H7 (cell line): ENCODE measurements at places on chromosomes 1 and 21.
A peak's percentile ranks its signal among the peaks of the same experiment; 100 is the strongest.

- no peak for DNase-seq
Observed at GRCh38 chr1:223861904-223862303, 16.2 kb upstream of the TP53BP2 start.

DNA sequence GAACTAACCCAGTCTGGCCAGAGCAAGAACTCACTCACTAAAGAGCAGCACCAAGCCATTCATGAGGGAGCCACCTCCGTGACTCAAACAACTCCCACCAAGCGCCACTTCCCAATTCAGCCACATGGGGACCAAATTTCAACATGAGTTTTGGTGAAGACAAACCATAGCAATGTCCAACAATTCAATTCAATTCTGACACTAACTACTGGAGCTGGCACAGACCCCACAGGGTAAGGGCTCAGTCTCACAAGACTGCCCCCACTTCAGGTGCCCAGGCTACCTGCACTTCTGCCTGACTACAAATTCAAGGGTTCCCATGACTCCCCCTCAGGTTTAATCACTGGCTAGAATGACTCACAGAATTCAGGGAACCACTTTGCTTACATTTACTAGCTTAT lies 48.8 kb upstream of the RAP1A start:
- DNase-seq: peak; percentile 15

DNA sequence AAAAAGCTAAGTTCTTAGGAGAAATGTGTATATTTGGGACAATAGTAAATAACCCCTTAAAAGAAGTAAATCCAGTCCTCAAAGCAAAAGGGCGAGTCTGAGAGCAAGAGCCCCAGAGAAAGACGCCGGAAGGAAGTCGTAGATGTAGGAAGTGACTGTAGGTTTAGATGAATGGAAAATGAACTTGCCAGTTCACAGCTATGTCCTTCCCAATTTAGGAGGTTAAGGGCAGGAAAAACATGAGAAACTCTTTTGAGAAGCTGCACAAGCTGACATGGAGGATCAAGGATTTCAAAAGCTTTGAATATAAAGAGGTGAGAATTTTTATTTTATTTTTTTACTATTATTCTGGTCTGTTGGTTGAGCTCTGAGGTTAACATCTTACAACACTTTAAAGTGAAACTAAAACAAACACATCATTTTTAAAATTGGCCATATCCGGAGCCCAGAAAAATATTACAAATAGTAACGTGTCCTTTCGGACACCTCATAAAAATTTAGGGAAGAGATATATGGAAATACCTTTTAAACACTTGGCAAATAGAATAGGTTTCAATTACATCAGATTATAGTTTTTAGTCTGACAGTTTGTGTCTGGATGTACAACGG lies 1178.6 kb downstream of the MRPL39 start:
- DNase-seq: no peak

GRCh38 chr1:54153535-54154439 lies 987 bp upstream of the CDCP2 start:
- DNase-seq: peak; percentile 82

DNA sequence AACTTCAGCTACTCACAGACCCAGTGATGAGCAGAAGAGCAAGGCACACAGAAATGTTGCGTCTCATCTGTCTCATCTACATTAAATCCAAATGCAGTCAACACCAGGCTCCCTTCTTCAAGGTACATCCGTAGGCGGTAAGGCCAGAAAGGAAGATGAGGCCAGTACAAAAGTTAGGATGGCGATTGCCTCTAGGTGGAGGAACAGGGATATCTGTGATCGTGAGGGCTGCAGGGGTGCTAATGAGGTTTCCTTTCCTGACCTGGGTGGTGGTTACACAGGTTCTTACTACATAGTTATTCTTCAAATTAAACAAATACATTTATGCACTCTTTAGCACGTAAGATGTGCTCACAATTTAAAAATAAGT lies 1.4 kb upstream of the MYBPH start:
- peak; percentile 66 for DNase-seq

DNA sequence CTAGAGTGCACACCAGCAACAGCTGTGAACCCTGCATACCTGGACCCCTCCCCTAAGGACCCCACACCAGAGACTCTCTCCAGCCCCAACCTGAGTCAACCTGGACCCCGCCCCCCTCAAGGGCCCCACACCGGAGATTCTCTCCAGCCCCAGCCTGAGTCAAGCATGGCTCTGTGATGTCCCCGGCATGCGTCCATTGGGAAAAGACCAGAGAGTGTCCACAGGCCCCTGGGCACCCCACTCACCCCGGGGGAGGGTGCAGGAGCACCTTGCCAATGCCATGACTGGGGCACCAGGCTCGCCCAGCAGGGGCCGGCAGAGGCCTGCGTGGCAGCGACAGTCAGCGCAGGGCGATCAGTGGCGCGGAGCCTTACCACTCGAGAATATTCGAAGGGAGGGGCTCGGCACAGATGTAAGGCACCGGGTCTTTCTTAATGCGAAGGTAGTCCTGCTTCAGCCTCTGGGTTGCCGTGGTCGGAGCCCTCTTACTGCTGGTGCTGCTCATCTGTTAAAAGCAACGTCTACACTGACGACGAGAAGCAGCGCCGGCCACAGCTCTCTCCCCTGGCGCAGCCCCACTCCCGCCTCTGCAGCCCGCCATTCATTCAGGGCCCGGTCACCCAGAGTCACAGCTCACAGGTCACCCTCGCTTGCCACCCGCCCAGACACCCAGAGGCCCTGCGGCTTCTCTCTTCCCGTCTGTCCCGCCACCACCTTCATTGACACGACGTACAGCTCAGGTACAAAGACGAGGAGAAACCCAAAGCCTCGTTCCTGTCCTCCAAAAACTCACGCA lies 6.0 kb downstream of the UBE2J2 start:
- peak; percentile 60 for DNase-seq

DNA sequence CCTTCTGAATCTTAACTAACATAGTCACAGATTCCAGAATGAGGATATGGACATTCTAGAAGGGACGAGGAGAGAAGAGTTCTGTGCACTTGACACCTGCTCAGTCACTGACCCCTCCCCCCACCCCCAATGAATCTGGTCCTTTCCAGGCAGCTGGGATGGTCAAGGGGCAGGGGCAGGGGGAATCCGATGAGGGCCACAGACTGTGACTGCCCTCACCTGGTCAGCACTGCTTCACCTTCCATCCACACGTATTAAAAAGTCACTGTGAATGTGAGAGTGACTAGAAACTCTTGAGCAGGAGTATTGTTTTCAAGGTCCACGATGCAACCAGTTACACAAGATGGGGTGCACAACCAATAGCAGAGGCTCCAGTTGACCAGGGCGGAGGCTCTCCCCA lies 9.5 kb upstream of the PRAMEF12 start:
- DNase-seq: peak; percentile 56

DNA sequence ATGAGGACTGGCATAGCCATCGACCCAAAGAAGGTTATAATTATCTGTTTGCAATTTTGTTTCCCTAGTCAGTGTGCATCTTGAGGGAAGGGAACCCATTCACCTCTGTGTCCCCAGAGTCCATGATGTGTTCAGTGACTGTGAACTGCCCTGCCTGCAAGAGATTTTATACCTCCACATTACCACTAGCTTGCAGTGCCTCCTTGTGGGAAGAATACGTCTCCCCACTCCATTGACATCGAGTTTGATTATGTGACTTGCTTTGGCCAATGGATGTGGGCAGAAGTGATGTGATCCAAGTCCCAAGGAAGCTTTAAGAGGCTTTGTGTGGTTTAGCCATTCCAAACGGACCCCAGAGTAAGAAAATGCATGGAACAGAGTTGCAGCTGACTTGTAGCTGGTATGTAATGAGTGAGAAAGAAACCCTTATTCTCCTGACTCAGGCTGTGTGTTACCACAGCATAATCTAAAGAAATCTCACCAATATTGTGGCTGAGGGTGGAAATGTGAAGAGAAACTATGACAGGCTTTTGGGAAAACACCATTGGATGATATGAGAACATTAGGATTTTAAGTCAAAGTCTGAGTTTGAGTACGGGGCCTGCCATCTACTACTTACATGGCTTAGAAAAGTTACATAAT lies 47.8 kb upstream of the NRDC start:
- DNase-seq: peak; percentile 51

DNA sequence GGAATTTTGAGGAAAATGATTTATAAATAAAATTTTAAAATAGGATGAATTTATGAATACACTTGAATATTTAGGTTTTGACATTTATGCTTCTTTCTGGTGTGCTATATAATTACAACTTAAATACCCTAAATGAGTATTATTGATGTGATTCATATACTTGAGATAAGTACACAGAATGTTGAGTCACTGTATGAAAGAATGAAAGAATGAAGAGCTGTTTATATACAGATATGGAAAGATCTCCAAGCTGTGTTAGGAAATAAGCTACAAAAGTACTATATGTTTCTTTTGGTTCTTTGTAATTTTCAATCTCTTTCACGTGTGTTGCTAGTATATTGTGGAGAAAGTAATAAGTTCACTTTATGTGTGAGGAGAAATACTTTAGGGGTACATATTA lies 147.2 kb downstream of the RASAL2 start:
- no peak for DNase-seq

- DNase-seq: no peak
Observed at GRCh38 chr1:23908453-23909341, 4.5 kb downstream of the CNR2 start.

GRCh38 chr1:225980005-225980836 lies 18.9 kb downstream of the SDE2 start:
- DNase-seq: no peak

DNA sequence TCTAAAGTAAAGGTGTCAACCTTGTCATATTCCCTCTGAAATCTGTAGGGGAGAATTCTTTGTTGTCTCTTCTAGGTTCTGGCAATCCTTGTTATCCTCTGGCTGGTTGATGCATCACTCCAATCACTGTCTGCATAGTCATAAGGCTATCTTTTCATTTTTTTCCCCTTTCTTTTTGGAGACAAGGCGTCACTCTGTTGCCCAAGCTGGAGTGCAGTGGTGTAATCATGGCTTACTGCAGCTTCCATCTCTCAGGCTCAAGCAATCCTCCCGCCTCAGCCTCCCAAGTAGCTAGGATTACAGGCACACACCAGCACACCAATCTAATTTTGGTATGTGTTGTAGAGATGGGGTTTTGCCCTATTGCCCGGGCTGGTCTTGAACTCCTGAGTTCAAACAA lies 12.9 kb downstream of the DPYD start:
- no peak for DNase-seq

- DNase-seq: no peak
Observed at GRCh38 chr1:233215135-233215760, 80.3 kb downstream of the PCNX2 start.
